ENCODE measurements at places on chromosomes 1 and 21.
A peak's percentile ranks its signal among the peaks of the same experiment; 100 is the strongest.

GRCh38 chr1:184429335-184429734 is 42.5 kb downstream of the C1orf21 start:
- no peak for DNase-seq

- DNase-seq = no peak
Observed at GRCh38 chr1:25541889-25542658, 1.3 kb upstream of the LDLRAP1 start.

GRCh38 chr1:112674986-112675727 is 698 bp downstream of the MOV10 start:
- peak; percentile 79 for DNase-seq

DNA sequence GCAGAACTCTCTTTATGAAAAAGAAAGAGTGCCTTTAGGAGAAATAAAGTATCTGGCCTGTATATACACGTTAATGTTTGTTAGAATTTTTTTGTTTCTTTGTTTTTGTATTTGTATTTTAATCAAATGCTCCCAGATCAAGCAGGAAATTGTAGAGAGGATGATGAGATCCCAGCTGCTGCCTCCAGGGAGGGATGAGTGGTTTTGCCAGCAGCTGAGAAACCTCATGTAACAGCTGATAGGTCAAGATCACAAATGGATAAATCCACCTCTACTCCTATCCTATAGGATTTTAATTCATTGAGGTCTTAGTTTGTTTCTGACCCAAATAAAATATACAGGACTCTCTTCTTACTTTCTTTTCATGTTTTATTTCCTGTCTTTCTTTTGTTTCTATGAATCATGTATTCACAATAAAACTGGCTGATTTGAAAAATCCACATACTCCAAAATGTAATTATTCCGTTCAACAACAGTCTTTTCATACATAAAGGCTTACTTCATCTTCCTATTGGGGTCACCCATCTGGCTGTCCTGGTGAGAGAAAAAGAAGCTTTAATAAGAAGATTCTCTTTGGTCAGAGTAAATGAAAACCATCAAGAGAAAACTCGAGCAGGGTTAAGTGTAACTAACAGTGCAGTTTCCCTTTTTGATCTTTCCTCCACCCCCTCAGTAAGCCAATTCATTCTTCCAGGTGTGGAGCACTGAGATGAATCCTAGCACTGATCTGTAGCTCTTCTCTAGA is 129.3 kb upstream of the PLPPR5 start:
- no peak for DNase-seq

DNA sequence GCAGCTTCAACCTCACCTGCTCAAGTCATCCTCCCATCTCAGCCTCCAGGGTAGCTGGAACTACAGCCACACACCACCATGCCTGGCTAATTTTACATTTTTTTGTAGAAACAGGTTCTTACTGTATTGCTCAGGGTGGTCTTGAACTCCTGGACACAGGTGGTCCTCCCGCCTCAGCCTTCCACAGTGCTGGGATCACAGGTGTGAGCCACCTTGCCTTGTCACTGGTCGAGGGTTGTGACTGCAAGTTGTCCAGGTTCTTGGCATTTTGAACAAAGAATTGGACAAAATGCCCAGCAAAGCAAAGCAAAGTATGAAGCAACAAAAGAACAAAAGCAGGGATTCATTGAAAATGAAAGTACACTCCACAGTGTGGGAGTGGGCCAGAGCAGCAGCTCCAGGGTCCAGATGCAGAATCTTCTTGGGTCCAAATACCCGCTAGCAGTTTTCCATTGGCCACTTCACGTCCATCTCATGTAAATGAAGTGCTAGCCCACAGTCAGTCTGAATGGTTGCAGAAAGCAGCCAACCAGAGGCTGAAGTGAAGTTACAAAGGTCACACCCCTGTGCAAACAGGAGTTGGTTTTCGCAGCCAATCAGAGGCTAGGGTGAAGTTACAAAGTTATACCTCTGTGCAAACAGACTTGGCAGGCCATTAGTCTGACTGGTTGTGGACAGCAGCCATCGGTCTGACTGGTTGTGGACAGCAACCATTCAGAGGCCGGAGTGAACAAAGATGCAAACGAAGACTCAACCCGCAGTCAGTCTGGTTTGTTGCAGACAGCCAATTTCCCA is 109.5 kb upstream of the KIF26B start:
- DNase-seq = no peak

- DNase-seq = no peak
Observed at GRCh38 chr1:179821524-179821923, 56.1 kb downstream of the TOR1AIP2 start.

DNA sequence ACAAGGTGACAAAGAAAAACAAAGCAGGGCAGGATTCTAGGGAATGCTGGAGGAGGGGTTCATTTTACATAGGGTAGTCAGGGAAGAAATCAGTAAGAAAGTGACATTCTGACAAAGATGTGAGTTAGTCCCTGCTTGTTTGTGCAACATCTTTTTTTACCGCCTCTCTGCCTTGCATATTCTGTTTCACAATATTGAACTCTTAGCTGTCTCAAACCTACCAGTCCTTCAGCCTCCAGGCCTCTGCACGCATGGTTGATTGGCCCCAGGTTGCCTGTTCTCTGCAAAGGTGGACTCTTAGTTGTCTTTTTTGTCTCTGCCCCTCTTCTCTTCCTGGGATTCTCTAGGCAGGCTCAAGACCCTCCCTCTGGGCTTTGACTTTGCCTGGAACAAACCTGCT is 152.2 kb upstream of the RUNX1 start:
- DNase-seq = no peak

- no peak for DNase-seq
Observed at GRCh38 chr1:14945132-14946010, 208.2 kb upstream of the TMEM51 start.

GRCh38 chr21:42570362-42570761 is 56.7 kb downstream of the SLC37A1 start:
- DNase-seq = no peak

- DNase-seq = no peak
Observed at GRCh38 chr1:211610779-211611556, 32.0 kb upstream of the SLC30A1 start.

DNA sequence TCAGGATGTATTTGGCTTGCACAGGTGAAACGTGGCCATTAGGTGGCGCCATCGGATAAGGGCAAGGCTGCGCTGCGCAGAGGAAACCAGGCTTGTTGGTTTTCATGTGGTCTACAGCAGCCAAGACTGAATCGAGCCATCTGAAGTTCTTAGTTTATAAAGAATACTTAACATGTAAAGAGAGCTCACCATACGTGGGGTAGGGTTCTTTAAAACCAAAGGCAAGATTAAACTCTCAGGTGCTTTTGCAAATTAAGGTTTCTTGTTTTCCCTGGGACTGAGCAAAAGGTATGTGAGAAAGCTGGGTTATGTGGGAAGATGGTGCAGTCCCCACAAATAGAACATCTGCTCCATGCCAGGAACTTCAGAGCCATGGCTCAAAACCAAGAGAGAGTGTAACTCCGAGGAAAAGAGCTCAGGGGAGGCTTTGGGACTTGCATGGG is 9.3 kb downstream of the MASP2 start:
- DNase-seq = peak; percentile 87

- no peak for DNase-seq
Observed at GRCh38 chr1:215502081-215502480, 65.0 kb upstream of the KCTD3 start.

DNA sequence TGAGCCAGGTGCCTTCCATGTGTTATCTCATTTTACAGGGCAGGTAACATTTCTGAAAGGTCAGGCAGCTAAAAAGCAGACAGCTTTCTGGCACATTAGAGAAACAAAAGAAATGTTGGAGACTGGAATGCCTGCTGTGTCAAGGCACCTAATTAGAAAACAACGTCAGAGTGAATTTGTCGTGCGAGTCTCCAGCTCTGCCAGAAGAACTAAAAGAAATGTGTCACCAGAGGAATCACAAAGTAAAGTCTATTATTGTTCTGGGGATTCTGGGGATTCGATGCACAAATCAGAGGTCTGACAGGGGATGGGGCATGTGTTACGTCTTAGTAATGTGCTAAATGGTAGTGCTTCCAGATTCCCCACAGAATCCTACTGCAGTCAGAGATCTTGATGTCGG is 89.3 kb downstream of the EDEM3 start:
- no peak for DNase-seq

- no peak for DNase-seq
Observed at GRCh38 chr1:17669305-17669704, 85.8 kb upstream of the ACTL8 start.

DNA sequence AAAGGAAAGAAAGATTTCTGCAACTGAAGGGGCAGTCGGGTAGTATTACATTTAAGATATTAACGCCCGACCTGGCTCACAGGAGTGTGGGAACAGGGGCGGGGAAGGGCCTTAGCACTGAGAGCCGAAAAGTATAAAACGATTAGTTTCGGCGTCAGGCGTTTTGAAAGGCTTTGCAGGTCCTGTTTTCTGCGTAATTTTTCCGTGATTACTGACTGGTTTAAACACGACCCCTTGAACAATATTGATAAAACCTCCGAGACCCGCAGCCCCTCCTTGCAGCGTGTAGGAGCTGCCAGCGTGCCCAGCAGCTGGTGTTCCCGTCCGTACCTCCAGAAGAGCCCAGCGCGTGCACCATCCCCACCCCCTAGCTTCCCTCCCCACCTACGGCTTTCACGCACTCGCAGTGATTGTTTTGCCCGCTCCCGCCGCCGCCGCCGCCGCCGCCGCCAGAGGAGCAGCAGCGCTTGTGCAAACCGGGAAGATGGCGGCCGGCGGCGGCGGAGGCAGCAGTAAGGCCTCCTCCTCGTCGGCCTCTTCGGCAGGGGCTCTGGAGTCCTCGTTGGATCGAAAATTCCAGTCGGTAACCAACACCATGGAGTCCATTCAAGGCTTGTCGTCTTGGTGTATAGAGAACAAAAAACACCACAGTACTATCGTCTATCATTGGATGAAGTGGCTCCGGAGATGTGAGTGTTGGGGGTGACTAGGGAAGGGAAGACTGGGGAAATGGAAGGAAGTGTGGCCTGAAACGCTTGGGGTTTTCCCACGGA is 470 bp downstream of the RPRD2 start:
- DNase-seq = peak; percentile 45

GRCh38 chr21:17497316-17497715 is 15.5 kb upstream of the CXADR start:
- no peak for DNase-seq

- DNase-seq = no peak
Observed at GRCh38 chr1:232557096-232557495, 72.8 kb downstream of the SIPA1L2 start.

DNA sequence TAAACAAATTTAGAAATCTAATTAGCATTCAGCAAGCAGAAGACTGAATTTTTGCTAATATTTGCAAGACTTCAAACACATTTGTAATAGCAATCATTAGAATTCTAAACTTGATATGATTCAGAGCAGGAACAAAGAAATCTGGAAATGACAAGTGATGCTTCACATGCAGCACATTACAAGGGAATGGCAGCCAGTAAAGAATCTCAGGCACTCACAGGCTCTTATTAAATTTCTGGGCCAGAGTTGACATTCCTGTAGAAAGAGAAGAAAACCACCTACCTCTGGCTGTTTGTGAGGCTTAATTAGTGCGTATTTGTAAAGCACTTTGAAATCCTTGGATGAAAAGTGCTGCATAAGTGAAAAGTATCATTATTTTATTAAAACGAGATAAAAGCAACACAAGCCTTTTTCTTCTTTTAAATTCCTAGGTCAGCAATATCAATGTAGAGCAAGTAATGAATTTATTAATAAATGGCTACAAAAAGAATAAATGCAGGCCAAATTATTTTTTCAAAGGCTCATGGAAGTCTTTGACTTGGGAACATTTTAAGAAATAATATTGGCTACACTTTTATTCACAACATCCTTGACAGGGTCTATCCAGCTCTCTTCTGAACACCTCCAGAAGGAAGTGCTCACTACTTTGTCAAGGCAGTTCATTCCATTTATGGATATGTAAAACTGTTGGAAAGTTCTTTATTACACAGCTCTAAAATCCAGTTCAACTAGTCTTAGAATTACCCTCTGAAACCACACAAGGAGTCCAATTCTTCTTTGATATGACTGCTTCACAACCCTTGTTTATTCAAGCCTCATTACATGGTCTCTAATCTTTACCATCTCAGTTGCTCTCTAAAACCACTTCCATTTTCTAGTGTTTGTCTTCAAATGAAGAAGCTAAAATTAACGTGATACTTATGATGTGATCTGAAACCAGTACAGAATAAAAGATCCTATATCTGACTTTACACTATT is 32.1 kb upstream of the SCYL3 start:
- no peak for DNase-seq

GRCh38 chr1:203612932-203613682 is 13.5 kb upstream of the ATP2B4 start:
- DNase-seq = no peak

GRCh38 chr1:228091084-228091483 is 8.6 kb downstream of the ARF1 start:
- DNase-seq = no peak

DNA sequence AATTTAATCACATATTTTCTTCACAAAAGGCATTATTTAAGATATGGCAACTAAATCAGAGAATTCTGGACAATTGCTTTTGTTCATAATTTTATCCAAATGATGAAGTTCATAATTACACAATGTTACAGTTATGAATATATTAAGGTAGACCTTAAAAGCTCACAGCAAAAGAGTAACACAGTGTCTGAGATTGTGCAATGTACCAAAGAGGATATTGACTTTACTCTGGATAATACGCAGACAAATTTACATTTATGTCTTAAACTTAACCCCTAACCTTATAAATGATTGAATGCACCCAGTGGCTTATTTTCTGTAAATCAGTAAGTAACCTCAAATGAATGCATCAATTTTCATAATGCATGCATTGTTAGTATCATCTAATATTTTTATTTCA is 216.2 kb upstream of the SAMSN1 start:
- no peak for DNase-seq

- no peak for DNase-seq
Observed at GRCh38 chr1:169149555-169150286, 43.2 kb downstream of the ATP1B1 start.

DNA sequence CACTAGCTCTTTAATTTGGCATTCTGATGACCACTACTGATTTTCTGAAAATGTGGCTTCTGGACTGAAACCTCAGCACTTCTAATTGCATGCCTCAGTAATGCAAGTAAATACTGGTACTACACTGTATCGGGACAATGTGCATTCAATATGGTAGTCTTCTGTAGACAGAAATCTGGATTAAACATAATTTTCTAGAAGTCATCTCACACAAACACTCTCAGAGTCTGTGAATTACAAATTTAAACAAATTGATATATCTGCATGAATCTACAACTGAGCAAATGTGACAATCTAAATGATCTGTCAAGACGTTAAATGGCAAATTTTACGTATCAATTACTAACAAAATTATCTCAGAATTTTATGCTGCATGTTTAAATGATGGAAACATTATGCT is 23.7 kb downstream of the HP1BP3 start:
- no peak for DNase-seq

DNA sequence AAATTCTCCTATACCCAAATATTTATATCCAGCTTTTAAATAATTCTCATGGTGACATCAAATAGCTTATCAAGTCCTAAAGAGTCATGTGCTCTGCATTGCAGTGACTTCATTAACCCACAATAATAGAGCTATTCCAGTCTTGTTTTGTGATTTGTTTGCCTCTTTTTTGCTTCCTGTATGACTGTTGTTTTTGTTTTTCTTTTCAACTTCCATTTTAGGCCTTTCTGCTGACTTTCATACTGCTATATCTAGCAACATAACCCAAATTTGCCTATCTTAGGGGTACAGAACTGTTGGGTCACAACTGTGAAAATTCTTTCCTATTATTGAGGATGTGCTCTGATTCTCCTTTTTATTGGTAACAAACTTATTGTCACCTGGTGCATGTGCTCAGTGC is 30.3 kb downstream of the SPATA17 start:
- no peak for DNase-seq

- no peak for DNase-seq
Observed at GRCh38 chr1:10509809-10510509, 35.2 kb downstream of the PEX14 start.

Measured in GM20000 (cell line).